ENCODE measurements at places on chromosomes 2 and 18.

DNA sequence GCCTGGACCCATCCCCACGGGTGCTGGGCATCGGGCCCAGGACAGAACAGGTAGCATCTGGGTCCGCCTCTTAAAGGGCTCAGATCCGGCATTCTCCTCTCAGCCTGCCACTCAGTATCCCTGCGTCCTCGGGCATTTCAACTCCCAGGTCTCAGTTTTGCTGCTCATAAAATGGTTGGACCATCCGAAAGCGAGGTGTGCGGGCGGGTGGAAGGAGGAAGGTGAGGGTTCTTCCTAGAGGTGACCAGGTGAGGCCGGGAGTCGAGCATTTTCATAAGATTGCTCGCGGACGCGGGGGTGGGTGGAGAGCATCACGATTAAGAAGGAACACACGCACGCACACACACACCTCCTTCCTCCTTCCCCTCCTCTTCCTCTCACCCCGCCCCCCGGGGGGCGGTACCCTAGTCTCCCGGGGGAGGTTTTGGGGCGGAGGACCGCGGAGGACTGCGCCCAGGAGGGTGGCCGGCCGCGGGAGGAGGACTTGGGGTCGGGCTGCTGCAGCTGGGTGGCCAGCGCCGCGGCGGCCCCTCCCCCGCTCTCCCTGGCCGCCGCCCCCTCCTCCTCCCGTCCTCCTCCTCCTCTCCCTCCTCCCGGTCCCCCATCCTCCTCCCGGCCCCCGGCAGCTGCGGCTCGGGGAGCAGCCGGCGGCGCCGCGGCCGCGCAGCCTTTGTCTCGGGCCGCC is 97.9 kb upstream of the GPR45 start:
- no peak for DNase-seq

DNA sequence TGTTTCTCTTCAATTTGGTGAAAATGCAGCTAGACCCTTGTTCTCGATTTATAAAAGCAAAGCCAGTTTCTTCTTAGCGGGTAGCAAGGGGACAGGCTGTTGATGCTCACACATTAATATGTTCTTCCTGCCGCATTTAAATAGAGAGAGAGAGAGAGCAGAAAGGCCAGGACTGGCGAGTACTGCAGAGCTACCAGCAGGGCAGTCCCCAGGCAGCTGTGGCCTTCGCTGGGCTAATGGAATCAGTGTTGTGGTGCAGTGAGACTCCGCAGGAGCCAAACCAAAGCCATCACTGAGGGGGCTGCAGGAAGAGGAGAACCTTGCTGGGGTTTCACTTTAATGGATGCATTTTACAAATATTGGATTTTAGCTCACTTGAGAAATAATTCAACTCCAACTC is 223.6 kb downstream of the ACTR3 start:
- no peak for DNase-seq

GRCh38 chr2:200784215-200784614 is 27.5 kb upstream of the BZW1 start:
- DNase-seq: no peak

DNA sequence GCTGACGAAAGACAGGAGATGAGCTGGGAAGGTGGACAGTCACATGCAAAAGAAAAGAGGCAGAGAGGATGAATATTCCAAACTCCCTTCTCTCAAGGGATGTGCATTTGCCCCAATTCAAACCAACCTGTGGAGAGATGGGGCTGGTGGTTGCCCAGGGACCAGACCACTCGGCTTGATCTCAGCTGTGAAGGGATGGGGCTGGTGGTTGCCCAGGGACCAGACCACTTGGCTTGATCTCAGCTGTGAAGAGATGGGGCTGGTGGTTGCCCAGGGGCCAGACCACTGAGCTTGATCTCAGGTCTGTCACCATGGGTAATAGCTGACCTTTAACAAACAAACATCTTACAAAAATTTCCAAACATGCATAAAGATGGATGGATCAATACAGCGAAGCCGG is 42.5 kb upstream of the SALL3 start:
- DNase-seq: no peak

- no peak for DNase-seq
Observed at GRCh38 chr2:132669908-132670495, at the start of gene LYPD1. TSS of gene LYPD1 (minus strand) at chr2:132670205. CDS start at chr2:132669932, 273 bp downstream.

- no peak for DNase-seq
Observed at GRCh38 chr2:18122544-18123210, 244.2 kb downstream of the KCNS3 start.

- DNase-seq: peak; percentile 46
Observed at GRCh38 chr2:46364797-46365457, 67.7 kb downstream of the EPAS1 start.
